Left colon (tissue), 2 donors: ENCODE measurements at places on chromosomes 16 and 17.

- DNase-seq, result no peak
Observed at GRCh38 chr17:60043846-60044245, 34.9 kb downstream of the HEATR6 start.

GRCh38 chr16:11306381-11306780 is 25.3 kb upstream of the PRM1 start:
- DNase-seq, result no peak

DNA sequence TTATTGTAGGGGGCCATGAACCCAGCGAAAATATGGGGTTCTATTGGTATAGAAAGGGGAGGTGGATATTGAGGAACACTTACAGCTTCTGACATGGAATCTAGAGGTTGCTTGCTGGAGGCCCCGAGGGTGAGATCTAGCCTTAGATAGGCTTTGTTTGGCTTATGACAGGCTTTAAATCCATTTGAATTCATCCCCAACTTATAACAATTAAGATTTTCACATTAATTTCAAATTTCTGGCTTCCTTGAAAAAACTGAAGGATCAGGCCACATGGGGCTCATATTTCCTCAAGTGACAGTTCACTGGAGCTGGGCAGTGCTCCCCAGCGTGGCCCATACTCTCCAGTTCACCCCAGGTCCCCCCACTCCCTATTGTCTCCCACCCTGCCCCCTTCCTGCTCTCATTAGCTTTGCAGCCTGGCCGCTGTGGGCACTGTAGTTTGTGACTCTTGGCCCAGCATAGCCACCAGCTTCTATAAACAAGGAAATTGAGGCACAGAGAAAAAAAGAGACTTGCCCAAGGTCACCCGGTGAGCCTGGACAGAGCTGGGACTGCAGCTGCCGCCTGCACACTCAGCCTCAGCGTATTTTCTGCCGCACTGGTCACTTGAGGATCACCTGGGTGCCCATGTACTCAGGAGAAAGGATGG is 19.8 kb upstream of the ADGRG1 start:
- no peak for DNase-seq

DNA sequence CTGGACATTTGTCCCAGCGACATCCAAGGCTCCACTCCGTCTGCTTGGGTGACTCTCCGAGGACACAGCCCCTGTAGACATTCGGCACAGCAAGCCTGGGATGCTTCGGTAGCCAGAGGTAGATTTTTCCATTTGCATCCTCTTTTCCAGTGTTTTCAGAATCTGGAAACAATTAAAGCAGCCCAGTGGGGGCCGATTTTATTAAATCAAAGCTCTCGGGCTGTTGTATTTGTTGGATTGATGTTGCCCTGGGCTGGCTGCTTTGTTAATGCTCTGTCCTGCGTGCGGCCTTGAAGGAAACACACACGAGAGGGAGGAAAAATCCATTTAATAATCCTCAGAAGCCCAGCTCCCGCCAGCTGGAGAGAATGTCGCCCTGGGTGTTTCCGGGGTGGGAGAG is 158.1 kb upstream of the CIBAR2 start:
- DNase-seq, result no peak
